ENCODE measurements at places on chromosomes 16 and 17. TPM values are rescaled to one million over a fixed set of nuclear protein-coding genes. Genes with fewer than 3 reads are reported as not detected.

DNA sequence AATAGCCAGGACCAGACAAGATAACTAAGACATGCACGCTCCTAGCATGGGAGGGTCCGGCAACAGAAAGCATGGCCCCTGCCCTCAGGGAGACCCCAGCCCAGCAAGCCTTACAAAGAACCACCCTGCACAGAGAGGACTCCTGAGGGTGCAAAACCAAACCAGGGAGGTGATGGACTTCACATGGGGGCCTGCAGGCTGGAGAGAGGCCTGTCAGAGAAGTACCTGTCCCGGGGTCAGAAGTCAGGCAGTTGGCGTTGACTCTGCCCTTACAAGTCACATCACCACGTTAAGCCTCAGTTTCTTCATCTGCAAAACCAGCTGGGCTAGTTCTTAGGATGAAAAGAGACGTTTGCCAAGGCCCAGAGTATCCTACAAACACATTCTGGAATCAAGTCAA lies 4.7 kb downstream of the OTOP2 start:
- DNase-seq = no peak

DNA sequence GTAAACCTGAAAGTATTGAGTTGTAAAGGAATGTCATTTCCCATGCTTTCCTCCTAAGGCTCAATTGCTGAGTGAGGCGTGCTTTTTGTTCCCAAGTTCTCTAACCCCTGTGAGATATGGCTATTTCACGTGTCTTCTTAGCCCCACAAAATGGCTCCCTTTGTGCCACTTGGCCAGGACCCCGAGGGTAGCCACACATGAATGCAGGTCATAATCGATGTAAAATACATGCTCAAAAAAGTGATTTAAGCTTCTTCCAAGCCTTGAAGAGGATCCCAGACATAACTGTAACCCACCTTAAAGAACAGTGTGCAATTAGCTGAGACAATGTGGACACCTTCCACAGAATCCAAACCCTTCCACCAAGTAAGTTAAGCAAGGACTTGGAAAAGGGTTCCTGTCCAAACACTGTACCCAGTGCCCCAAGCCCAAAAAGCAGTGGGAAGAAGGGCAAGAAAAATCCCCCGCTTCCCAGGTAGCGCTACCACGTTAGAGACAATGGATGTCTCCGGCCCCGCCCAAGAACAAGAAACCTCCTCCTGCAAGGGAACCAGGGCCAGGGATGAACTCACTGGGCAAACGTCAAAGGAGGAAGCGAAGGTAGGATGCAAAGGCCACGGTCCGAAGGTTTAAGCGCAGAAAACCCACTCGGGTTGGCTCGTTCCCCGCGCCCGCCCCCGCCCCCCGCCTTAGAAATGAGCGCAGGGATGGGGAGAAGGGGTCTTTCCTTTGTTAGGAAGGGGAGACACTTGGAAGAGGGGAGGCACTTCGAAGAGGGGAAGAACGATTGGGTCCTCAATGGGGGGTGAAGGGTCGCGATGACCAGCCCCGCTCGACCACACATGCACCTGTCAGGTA lies 1.2 kb downstream of the JPT1 start:
- peak; percentile 14 for DNase-seq

Gene ACBD4
- 16.7 TPM for total RNA-seq

- DNase-seq = no peak
Measured at GRCh38 chr17:73465953-73466230, 154.1 kb upstream of the CDC42EP4 start.

GRCh38 chr16:31618130-31618529 lies 90.4 kb downstream of the AHSP start:
- DNase-seq = no peak

DNA sequence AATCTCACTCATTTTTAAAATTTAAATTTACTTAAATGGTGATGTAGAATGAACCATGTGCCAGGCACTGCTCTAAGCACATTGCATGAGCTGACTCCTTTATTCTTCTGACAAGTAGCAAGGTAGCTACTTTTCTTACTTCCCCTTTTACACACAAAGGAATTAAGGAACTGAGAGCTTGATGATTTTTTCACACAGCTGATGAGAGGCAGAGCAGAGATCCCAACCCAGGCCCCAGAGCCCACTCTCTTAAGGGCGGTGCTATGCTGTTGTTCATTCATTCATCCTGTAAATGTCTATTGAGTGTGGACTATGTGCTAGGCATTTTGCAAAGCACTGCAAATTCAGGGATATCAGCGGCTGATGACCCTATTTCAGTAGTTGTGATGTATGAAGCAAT lies 17.9 kb downstream of the SEC14L5 start:
- no peak for DNase-seq

DNA sequence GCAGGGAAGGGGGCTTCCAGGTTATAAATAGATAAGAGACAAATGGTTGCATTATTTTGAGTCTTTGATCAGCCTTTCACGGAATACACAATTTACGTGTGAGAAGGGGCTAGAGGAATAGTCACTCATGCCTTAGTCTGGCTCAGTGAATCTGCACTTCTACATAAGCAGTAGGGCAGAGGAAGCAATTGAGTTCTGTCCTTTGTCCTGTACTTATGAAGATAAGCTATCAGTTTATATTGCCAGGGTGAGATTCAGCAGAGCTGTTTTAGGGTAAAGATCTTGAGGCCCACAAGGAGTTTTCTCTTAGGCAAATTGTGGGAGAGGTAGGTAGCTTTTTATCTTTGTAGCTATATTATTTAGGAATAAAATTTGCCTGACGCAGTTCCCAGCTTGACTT lies 33.3 kb downstream of the TOM1L1 start:
- DNase-seq = no peak

DNA sequence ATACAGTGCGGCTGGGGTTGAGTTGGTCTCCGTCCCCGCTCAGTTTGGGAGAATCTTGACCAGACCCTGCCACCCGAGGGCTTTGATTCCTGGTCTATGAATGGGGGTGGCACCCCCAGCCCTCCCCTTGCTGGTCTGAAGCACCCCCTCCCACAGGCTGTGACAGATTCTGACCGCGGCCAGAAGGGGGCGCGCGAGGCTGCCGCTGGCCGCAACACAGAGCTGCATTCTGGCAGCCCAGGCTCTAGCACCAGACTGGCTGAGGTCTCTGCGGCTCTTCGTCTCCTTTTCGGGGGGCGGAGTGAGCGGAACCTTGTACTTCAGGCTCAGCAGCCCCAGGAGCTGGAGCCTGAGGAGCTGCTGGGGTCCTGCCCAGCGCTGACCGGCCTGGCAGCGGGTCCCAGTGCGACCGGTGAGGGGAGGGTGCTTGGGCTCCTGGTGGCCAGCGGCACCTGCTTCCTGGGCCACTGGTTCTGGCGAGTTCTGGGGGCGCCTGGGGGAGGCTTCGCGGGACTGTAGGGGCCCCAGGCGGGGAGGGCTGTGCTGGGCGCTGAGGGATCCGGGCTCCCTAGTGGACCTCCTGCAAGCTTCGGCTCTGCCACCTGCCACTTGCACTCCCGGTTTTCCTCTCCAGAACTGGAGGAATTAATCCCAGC lies 1011.6 kb downstream of the KCNJ18 start:
- no peak for DNase-seq

DNA sequence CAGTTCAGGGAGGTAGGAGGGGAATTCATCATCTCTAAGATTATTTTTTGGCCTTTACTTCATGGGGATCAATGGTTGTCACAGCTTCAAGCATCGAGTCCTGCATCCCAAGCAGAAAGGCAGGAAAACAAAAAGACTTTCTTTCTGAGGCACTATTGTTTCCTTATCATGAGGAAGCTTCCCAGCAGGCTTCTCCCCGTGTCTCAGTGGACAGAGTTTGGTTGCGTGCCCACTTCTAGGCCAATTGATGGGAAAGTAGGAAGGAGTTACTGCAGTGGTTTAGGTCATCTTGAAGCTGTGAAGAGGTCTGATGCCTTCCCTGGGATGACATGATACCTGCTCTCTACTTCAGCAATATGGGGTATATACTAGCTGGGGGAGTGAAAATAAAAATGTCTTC lies 175.3 kb upstream of the CDH13 start:
- DNase-seq = no peak

DNA sequence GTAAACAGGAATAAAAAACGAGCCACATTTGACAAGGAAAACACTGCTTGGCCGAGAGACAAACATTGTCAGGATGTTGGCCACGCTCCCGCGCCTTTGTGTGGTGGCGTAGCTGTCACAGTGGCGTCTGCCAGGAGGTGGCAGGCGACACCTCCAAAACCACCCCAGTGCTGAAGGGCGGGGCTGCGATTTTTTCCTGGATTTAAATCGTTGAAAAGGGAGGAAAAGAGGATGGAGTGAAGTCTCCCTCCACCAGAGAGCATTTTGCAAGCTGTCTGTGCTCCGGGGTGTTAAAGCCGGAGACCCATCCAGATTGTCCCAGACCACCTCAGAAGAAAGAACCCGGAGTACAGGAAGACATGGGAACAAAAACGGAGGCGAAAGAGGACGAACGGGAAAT lies 12.7 kb downstream of the MRM3 start:
- peak; percentile 89 for DNase-seq

Gene ANKS3
- total RNA-seq = 35.3 TPM

DNA sequence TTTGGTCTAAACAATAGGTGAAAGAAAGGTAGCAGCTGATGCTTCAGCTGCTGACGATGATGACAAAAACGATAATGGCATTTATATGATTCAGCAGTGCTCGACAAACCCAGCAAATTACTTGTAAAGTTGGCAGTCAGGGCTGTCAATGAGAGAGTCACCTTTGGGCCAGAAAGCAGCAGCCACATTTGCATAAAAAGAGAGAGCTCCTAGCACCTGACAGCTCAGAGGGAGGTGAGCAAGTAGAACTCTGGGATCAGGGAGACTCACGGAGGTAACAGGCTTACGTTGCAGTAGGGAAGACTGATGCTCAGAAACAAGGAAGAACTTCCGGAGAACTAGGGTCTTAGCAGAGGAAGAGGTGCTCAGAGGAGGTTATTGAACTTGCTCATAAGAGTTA lies 291.9 kb upstream of the ZFHX3 start:
- no peak for DNase-seq

DNA sequence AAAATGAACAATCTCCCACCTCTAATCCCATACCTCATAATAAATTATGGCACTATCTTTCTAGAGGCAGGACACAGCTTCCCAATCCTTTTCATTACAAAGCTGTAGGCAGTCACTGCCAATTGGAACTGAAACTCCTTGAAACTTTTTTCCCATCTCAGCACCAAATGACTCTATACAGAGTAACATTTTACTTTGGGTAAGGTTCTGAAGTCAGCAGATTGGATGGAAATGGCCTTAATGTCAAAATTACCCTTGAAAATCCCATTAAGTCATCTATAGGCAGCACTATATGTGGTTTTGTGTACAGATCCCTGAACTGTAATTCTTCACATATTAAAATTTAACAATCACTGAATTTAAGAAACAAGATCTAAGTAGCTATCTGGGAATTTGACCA lies 30.3 kb upstream of the CORO6 start:
- DNase-seq = no peak

GRCh38 chr16:85042167-85042526 lies 14.6 kb downstream of the KIAA0513 start:
- DNase-seq = no peak

DNA sequence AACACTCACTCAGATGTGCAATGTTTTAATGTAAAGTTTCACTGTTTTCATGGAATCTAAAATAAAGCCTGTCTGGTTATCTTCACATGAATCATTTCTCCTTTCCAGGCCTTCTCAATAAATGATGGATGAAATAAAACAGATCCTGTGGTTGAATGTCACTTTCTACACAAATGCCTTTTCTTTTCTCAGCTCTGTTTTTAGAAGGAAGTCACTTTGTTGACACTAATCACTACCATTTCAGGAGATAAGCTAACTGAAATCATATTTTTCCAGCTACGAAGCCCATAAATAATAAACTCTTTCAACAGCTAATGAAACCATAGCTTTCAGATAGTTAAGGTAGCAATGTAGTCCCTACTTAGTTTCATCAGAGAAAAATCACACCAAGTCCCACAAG lies 17.9 kb downstream of the NME2 start:
- DNase-seq = no peak

Data from thyroid gland (tissue), 4 donors.